Astrocyte (in vitro differentiated cells and primary cell): ENCODE measurements at places on chromosomes 4 and X. TPM values are rescaled to one million over a fixed set of nuclear protein-coding genes. Genes with fewer than 3 reads are reported as not detected.

SAGE1 gene
- total RNA-seq: not detected in 2 replicates

DNA sequence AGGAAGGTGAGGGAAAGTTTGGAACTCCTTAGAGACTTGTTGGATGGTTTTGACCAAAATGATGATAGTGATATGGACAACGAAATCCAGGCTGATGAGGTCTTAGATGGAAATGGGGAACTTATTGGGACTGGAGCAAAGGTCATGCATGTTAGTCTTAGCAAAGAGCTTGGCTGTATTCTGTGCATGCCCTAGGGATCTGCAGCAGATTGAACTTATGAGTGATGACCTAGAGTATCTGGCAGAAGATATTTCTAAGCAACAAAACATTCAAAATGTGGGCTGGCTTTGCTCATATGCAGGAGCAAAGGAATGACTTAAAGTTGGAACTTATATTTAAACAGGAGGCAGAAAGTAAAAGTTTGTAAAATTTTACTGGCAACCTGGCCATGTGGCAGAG, 489.3 kb upstream of the DIPK2B start:
- H3K27me3 ChIP-seq: no peaks in the 10 kb centered on the region
- no peaks in the 10 kb centered on the region for H3K4me1 ChIP-seq
- DNase-seq: no peak
- H3K36me3 ChIP-seq: no peaks in the 10 kb centered on the region
- no peak overlapping the region for H3K27ac ChIP-seq

- DNase-seq: peak; percentile 0
- H3K27ac ChIP-seq: no peak overlapping the region
- H3K4me3 ChIP-seq: no peak overlapping the region
- no peaks in the 10 kb centered on the region for H3K36me3 ChIP-seq
- no peaks in the 10 kb centered on the region for H3K27me3 ChIP-seq
Observed at GRCh38 chrX:18210470-18210869, 10.2 kb downstream of the BEND2 start.

- no peak for DNase-seq
- no peak overlapping the region for H3K27ac ChIP-seq
- no peaks in the 10 kb centered on the region for H3K36me3 ChIP-seq
- H3K27me3 ChIP-seq: no peaks in the 10 kb centered on the region
- H3K4me3 ChIP-seq: no peak overlapping the region
Observed at GRCh38 chr4:153479101-153479500, 12.9 kb downstream of the TMEM131L start.

DNA sequence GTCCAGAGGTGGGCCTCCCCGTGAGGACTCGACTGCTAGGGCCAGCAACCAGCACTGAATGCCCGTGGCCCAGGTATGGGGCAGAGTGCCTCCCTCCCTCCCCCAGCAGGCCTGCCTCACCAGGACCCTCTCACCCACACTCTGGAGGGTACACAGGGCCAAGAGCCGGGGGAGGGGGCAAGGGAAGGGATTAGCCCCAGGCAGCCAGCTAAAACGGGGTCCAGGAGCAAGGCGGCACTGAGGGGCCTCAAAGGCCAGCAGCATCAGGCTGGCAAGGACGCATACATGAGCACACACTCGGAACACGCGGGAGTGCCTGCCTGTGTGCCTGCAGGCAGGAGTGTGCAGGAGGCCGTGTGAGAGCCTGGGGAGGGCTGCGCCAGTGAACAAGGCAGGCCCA, 18.3 kb upstream of the DUSP9 start:
- H3K27me3 ChIP-seq: no peaks in the 10 kb centered on the region
- H3K27ac ChIP-seq: no peak overlapping the region
- H3K36me3 ChIP-seq: no peaks in the 10 kb centered on the region
- H3K4me1 ChIP-seq: no peaks in the 10 kb centered on the region

SH2D1A gene
- not detected in 2 replicates for total RNA-seq

NELFA gene
- 22.1 and 24.5 TPM in 2 replicates for total RNA-seq

CFP gene
- total RNA-seq: 0.17 and 1.1 TPM in 2 replicates

- no peaks in the 10 kb centered on the region for H3K36me3 ChIP-seq
- DNase-seq: no peak
- H3K4me1 ChIP-seq: no peaks in the 10 kb centered on the region
Observed at GRCh38 chr4:38504396-38504715, 159.6 kb upstream of the KLF3 start.

DNA sequence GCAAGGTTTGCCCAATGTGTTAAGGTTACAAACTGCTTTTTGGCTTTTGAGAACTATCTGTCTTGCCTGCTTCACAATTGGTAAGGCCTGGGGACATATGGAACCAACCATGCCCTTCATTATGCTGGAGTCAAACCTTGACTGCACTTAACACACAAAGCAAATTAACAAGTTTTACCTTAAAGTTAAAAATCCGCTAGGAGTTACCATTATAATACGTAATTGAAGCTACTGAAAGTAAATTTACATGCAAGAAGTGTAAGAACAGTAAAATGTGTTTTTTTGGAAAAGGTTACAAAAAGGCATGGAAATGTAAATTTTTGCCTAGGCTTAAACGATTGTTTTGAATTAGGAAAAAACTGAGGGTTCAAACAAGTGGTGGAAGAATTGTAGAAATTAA, 69.7 kb downstream of the BMP15 start:
- no peaks in the 10 kb centered on the region for H3K27me3 ChIP-seq
- H3K36me3 ChIP-seq: no peaks in the 10 kb centered on the region
- no peak overlapping the region for H3K4me3 ChIP-seq
- no peaks in the 10 kb centered on the region for H3K4me1 ChIP-seq
- DNase-seq: no peak
- H3K27ac ChIP-seq: no peak overlapping the region

DNA sequence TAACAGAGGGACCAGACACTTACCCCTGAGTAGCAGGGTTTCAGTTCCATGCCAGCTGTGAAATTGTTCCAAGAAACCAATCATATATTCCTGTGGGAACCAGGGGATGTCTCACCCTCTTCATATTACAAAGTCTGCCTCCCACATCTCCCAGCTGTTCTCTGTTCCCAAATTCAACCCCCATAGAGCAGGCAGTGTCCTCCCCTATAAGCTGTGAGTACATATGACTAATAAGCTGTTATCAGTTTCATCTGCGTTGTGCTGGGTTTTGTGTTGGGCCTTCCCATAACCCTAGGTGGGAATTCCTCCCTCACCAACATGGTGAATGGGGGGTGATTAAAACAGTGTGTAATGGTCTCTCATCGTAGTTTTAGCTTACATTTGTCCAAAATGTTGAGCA, 41.0 kb downstream of the CEP44 start:
- H3K4me3 ChIP-seq: no peak overlapping the region
- no peaks in the 10 kb centered on the region for H3K27me3 ChIP-seq
- peak; percentile 46 for DNase-seq

DNA sequence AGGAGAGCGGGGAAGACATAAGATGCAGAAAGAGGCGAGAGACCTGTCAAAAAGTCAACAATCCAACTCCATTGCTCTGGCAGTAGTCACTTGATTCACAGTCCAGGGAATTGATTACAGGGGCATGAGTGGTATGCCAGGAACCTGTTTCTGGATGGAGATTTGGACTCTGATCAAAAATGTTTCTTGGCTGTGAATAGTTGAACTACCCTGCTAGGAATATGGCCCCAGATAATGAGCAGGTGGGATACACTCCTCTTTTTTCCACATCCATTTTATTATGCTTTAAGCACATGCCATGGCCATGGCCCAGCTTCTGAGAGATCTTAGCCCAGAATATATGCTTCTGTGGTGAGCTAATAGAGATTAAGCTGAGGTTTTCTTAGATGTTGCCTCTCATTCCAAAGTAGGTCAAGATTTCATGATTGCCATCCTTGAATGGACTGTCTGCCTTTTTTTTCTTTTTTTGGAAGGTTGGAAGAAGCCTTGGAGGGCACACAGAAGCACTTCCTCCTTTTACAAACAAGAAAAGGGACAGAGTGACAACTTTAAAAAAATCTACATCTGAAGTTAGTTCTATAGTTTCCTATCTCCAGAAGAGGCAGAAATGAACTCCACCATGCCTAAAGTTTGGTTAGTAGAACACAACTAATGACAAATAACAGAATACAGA, 121.9 kb downstream of the KIT start:
- no peaks in the 10 kb centered on the region for H3K36me3 ChIP-seq
- H3K4me1 ChIP-seq: peaks cover 2% of the 10 kb centered on the region
- DNase-seq: no peak
- H3K27ac ChIP-seq: no peak overlapping the region

ZCCHC12 gene
- total RNA-seq: 0.16 TPM in 1 of 2 replicates, not detected in the other

GRCh38 chrX:19576742-19577141, 61.4 kb upstream of the MAP3K15 start:
- peaks cover 10% of the 10 kb centered on the region for H3K4me1 ChIP-seq
- H3K36me3 ChIP-seq: no peaks in the 10 kb centered on the region
- H3K4me3 ChIP-seq: no peak overlapping the region
- no peaks in the 10 kb centered on the region for H3K27me3 ChIP-seq
- H3K27ac ChIP-seq: no peak overlapping the region
- no peak for DNase-seq

GRCh38 chr4:53011259-53011905, 149.3 kb downstream of the RASL11B start:
- DNase-seq: no peak
- no peak overlapping the region for H3K27ac ChIP-seq
- no peaks in the 10 kb centered on the region for H3K27me3 ChIP-seq
- H3K4me1 ChIP-seq: peaks cover 16% of the 10 kb centered on the region

GRCh38 chrX:139691493-139691842, 16.5 kb downstream of the MCF2 start:
- H3K27ac ChIP-seq: no peak overlapping the region
- no peaks in the 10 kb centered on the region for H3K4me1 ChIP-seq
- no peaks in the 10 kb centered on the region for H3K27me3 ChIP-seq
- H3K4me3 ChIP-seq: peak overlapping the region; percentile 42
- DNase-seq: no peak

DNA sequence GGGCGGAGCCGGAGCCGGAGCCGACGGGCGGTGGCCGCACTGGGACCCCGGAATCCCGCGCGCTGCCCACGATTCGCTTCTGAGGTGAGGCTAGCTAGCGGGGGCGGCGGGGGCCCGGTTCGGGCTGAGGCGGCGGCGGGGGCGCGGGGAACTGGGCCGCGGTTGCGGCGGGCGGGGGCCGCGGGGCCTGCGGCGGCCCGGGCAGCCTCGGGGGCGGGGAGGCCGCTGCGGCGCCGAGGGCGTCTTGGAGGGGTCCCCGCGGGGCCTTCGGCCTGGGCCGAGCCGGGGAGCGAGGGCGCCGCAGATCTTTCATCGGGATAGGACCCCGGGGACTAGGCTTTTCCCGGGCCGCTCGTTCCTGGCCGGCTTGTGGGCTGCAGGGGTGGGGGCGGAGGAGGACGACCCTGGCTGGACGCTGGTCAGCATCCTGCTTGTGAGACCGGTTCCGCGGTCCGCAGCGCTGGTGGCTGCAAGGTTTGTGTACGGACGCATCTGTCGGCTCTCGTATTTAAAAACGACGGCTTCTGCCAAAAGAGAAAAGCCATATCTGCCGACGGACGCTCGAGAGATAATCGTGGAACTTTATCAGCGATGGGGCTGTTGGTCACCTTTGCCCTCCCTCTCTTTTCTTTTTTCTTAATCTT, 419 bp downstream of the ADD1 start:
- peak overlapping the region; percentile 70 for H3K27ac ChIP-seq
- no peaks in the 10 kb centered on the region for H3K36me3 ChIP-seq
- H3K4me1 ChIP-seq: peaks cover 10% of the 10 kb centered on the region
- peak overlapping the region; percentile 90 for H3K4me3 ChIP-seq
- no peak for DNase-seq

DNA sequence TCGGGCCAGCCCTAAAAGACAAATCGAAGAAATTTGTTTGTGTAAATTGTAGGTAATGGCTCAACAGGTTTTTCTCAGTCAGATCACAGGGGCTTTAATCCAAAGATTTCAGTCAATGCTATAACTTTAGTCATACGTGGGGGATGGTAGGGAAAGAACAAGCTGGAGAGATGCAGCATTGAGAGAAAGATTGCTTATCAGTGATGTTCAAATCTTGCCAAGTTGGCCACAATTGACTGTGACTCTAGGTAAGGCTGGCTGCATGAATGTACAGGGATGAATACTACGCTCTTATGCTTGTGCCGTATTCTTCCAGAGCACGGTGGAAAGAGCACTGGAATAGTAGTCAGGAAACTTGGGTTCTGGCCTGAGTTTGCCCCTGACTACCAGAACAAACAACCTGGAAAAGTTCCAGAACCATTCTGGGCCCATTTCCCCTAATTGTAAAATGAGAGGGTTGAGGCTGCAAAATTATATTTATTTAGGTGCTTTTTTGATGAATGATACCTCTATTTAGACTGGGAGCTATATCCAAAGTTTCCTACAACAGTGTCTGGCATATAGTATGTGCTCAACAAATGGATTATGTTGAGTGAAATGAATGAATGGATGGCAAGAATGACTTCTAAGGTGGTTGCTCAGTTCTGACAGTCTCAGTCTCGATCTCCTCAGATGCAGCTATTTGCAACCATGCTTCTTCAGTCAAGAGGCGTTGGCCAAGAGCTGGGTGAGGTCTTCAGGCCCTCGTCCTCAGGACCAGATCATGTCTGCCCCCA, 44.4 kb downstream of the TSC22D3 start:
- no peaks in the 10 kb centered on the region for H3K36me3 ChIP-seq
- H3K27me3 ChIP-seq: no peaks in the 10 kb centered on the region
- H3K4me3 ChIP-seq: no peak overlapping the region
- peaks cover 6% of the 10 kb centered on the region for H3K4me1 ChIP-seq

GPRASP1 gene
- total RNA-seq: 2.3 and 2.7 TPM in 2 replicates

HTRA3 gene
- 35.2 and 60.5 TPM in 2 replicates for total RNA-seq

DNA sequence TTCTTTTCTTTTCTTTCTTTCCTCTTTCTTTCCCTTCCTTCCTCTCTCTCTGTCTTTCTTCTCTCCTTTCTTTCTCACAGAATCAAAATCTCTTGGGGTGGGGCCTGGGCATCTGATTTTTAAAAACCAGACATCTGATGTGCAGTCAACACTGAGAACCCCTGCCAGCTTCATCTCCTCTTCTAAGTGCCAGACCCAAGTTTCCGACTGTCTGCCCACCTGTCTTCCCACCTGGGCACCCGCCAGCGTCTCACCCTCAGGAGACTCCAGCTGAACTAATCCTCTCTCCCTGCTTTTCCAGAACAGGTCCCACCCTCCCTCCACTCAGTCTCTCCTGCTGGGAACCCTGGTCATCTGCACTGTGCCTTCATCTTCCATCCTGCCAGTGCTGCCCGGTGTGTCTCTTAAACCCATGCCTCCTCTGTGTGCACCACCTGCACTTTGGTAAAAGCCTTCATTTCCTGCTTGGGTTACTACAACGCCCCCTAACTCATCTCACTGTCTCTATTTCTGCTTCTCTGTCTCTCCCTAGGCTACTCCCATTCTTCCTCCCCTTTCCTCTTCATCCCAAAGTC, 2.8 kb downstream of the SOD3 start:
- H3K4me1 ChIP-seq: peaks cover 27% of the 10 kb centered on the region
- peaks cover 29% of the 10 kb centered on the region for H3K27me3 ChIP-seq
- no peak overlapping the region for H3K27ac ChIP-seq
- H3K4me3 ChIP-seq: no peak overlapping the region
- H3K36me3 ChIP-seq: no peaks in the 10 kb centered on the region
- no peak for DNase-seq

DDIT4L gene
- total RNA-seq: 0.14 and 1.5 TPM in 2 replicates
